ENCODE measurements at places on chromosomes 4 and X. TPM values are rescaled to one million over a fixed set of nuclear protein-coding genes. Genes with fewer than 3 reads are reported as not detected.

GRCh38 chr4:184893801-184894571 is 68.2 kb upstream of the ACSL1 start:
- no peak for DNase-seq

DNA sequence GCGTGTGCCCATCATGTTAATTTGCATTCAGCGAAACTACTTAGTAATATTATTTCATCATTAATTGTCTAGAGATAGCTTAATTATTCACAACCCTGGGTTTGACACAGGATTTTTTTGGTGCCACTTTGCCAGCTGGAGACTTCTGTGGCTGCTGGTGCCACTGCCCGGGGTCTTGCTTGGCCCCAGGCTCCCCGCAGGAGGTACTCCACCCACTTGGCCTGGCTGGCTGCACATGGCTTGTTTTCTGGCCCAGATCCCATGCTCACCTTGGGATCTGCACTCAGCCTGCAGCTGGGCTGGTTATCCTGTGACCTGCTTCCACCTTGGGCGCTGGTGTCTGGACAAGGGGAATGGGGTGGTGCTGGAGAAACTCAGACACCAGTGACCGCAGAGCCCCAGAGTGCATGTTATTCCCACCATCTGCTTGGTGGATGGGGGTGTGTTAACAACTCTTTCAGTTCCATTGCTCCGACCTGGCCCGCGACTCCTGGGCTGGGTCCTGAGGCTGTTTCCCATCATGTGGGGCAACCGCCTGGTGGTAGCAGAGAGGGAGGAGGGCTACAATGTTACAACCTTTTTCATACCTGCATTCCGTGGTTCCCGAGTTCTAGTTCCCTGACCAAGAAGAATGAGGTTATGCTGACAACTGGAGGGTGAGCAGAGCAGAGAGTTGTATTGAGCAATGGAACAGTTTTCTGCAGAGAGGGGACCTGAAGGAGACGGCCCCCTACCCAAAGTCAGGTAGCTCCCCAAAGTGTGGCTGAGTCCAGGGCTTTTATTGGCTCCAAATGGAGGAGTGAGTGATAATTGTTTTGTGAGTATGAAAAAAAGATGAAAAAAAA is 1950.0 kb upstream of the IGFBP7 start:
- DNase-seq = no peak

GRCh38 chr4:13665701-13666660 is 38.5 kb upstream of the BOD1L1 start:
- DNase-seq = no peak

GRCh38 chr4:3851211-3851610 is 85.0 kb downstream of the ADRA2C start:
- DNase-seq = no peak

- no peak for DNase-seq
Observed at GRCh38 chr4:52658641-52659000, 480 bp downstream of the USP46 start.

GRCh38 chrX:18983666-18984380 is at the start of gene PHKA2:
Gene PHKA2, minus strand, starts transcription at chrX:18984114. Its CDS starts 182 bp downstream, at chrX:18983932.
- no peak for DNase-seq

GRCh38 chr4:72063726-72064125 is 31.9 kb downstream of the NPFFR2 start:
- DNase-seq = no peak

GRCh38 chr4:98851806-98852205 is 77.1 kb downstream of the EIF4E start:
- no peak for DNase-seq

DNA sequence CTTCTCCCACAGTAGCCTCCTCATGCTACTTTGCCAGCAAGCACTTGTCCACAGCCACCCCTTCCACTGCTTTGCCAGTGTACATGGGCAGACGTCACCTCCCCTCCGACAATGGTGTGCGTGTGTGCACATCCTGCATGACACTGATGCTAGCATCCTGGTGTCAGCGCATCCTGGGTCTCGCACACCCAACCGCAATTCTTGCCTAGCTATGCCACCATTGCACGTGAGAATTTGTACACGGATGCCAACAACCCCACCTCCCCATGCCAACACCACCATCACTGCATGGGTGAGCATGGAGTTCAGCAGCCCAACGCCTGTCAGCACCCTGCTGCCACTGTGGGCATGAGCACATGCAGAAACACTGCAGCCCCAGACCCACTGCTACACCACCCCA is 550.0 kb downstream of the STPG2 start:
- DNase-seq = no peak

DNA sequence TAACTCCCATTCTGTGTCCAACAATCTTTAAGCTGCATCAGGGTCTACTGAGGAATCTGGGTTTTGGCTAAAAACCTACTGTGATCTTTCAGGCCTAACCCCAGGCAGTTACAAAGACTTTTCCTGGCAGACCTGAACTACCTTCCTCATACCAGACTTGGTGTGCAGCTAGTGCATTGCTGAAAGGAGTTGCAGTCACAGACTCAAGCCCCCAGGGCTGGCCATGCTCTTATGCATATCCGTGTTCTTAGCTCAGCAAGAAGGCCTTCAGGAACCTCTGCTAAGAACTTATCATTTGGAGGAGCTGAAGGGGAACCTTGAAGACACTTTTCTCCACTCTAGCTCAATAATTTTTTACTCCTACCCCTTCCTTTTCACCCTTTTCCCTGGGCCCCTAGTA is 147.5 kb downstream of the INPP4B start:
- DNase-seq = no peak

DNA sequence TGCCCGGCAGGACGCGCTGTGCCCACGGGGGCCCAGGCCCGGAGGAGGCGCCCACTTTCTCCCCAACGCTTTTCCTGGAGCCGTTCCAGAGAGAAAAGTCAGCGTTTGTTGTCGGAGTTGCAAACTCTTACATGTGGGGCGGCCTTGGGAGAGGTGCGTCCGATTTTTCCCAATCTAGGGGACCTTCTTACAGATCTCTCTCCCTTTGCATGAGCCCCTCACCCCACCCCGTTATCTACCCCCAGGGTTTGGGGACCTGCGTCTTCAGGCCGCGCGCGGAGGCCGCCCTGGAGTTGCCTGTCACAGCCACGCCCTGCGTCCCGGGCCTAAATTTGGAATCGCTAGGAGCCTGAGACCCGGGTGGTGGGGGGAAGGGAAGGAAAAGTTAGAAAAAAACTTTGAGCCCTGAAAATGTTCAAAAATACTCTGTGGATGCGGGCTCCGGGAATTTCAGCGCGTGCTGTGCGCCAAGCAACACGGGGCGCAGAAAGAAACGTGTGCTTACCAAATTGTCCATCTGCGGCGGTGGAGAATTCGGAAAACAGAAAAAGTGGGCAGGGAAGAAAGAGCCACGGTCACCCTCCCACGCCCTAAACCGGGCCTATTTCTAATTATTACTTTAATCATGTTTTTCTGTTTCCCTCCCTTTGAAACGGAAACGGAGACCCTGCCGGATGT is 587 bp downstream of the CD99 start:
- no peak for DNase-seq

- no peak for DNase-seq
Observed at GRCh38 chr4:182862921-182863320, 54.3 kb downstream of the DCTD start.

DNA sequence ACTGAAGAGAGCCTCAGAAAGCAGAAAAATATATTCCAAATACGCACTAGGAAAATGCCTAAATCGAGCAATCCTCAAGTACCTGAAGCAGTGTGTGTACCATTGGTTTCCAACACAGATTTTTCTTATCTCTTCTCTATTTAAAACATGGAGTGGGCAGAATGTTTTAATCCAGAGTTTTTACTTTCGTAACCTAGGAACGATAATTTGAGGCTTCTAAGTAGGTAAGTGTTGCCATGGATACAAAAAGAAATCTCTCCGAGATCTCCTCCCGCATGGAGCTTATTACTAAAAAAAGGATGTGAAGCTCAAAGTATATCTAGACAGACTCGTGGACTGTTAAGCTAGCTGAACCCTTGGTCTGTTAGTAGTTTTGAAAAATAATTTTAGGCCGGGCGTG is 23.0 kb upstream of the OTUD4 start:
- DNase-seq = no peak

DNA sequence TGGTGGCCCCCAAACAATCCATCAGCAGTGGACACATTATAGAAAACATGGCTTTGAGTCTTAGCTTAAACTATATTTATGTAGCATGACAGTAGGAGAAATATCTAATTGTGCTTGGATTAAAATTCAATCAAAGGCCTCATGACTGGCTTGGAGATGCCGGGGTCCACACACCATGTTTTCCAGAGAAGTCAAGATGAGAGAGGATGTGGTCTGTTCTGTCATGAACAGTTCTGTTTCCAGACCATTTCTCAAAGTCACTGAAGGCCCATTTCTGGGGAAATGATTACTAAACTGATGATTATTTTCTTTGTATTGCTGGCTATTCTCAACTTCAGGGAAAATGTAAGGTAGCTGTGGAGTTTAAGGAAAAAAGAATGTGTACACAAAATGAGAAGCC is 76.3 kb downstream of the C4orf51 start:
- no peak for DNase-seq

DNA sequence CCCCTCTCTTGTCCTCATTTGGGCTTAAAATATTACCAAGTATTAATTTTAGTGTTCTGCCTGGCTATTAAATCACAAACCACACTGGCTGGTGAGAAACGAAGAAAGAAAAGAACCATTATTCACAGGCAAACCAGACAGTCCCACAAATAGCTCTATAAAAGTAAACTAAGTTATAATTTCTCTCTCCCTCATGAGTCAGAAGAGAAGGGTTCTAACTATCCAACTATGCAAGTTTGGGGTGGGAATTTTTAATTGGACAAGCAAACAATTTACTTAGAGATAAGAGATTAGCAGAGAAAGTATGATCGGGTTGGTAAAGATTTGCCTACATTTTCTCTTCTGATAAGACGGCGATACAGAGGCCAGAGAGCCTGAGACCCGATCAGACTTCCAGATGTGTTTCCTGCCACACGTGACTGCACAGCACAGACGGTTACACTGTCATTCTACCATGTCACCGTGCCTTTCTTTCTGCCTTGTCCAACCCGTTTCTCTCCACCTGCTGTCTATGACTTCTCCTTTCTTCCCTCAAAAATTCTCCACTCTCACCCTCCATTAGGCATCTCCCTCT is 52.3 kb downstream of the MEPE start:
- DNase-seq = no peak

DNA sequence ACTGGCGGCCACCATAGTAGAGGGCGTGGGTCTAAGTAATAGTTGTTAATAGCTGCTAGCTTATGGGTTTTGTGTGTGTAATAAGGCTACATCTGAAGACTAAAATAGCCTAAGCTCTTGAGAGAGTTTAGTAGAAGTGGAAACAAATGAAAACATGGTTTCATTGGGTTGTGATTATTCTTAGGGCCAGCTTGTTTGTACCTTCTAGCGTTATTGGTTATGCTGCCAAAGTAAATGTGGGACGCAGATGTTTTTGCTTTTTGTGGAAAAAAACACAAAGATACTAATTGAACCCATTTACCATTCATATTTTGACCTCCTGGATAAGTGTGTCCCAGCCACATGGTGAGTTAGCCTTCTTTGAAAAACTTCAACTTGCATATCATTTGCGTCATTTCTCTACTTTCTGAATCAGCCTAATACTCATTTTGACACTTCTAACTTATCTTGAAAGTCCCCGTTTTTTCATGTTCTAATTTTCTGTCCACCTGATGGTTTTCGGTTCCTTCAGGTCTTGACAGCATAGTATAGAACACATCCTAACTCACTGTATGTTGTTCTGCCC is 305.3 kb downstream of the FRMPD4 start:
- DNase-seq = no peak

GRCh38 chr4:79759793-79760192 is 313.2 kb downstream of the ANTXR2 start:
- no peak for DNase-seq

GRCh38 chrX:135345107-135345589 is 35.9 kb downstream of the ETDC start:
- no peak for DNase-seq

GRCh38 chr4:168716406-168717129 is 219.7 kb downstream of the PALLD start:
- no peak for DNase-seq

DNA sequence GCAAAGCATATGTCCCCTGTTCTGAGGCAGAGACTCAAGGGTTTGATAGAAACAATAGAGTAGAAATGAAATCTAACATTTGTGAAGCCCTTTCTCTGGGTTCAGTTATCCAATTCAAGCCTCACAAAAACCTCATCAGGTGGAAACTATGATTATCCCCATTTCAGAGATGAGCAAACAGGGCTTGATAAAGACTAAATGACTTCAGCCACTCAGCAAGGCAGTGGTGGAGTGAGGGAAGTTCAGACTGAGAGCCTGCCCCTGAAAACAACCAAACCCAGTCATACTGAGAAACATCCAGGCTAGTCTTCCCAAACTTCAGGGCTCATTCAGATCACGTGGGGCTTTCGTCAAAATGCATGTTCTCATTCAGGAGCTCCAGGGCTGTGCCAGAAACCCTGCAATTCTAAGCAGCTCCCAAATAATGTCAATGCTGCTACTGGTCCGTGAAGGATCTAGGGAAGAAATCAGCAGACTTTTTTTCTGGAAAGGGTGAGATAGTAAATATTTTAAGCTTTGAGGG is 109.6 kb upstream of the KIT start:
- no peak for DNase-seq

GRCh38 chr4:152572417-152573086 is 36.7 kb upstream of the FBXW7 start:
- no peak for DNase-seq

- DNase-seq = peak; percentile 63
Observed at GRCh38 chr4:101346351-101347266, 717 bp downstream of the PPP3CA start.

GRCh38 chr4:52983563-52984303 is 121.6 kb downstream of the RASL11B start:
- DNase-seq = no peak

- no peak for DNase-seq
Observed at GRCh38 chr4:6874981-6875380, 34.6 kb upstream of the TBC1D14 start.

GRCh38 chr4:132493476-132493875 is 655.6 kb upstream of the PCDH10 start:
- no peak for DNase-seq

The IRAK1 gene
- total RNA-seq = 155 TPM

The MAGEA2 gene
- total RNA-seq = not detected

The SPANXD gene
- total RNA-seq = not detected

The GPR173 gene
- total RNA-seq = 0.64 TPM

The CRMP1 gene
- total RNA-seq = not detected

The HPSE gene
- total RNA-seq = 6.5 TPM

The CXorf51A gene
- total RNA-seq = not detected

The DCAF12L1 gene
- total RNA-seq = not detected

All from activated naive CD8-positive, alpha-beta T cell treated with anti-CD3 and anti-CD28 coated beads for 36 hours (primary cell).